ENCODE measurements at places on chromosomes 11 and 22.

GRCh38 chr11:44750551-44751465 lies 24.0 kb downstream of the TSPAN18 start:
- DNase-seq, result no peak

- DNase-seq, result no peak
These were observed 2.4 kb downstream of the GAS2L1 start for GRCh38 chr22:29308791-29309262.

GRCh38 chr22:38578505-38578904 lies 8.5 kb upstream of the DMC1 start:
- DNase-seq, result no peak

DNA sequence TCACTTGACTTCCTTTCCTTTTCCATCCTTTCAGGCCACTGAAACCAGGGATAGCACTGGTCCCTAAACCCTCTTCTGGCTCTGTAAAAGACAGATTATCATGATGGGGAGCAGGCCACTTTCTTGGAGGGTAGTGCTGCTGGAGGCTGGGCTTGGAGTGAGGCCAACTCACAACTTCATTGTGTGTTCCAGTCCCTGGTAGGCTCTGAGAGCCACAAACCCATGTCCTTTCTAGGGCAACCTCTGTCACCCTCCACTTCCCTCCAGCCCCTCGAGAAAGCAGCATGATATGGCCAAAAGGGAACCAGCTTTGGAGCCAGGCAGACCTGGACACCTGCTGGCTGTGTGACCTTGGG lies 2.3 kb downstream of the TKFC start:
- DNase-seq, result no peak

DNA sequence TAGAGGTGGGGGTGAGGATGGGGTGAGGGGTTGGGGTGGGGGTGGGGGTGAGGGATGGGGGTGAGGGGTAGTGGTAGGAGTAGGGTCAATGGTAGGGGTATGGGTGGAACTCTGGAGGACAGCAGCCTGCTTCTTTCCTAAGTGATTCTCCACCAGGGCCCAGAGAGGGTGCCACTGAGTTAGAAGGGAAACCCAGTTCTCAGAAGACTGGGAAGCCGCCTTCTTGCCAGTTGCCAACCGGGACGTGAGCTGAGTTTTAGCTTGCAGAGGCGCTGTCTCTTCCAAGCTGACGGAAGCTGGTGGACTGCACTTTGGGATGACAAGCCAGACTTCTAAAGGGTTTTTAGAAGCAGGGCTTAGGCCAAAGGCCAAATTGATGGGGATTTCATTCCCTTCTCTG lies 104.4 kb downstream of the NAT10 start:
- DNase-seq, result no peak

Data from GM04503 (cell line).